GM12891 (cell line): ENCODE measurements at places on chromosomes 11 and 22.

DNA sequence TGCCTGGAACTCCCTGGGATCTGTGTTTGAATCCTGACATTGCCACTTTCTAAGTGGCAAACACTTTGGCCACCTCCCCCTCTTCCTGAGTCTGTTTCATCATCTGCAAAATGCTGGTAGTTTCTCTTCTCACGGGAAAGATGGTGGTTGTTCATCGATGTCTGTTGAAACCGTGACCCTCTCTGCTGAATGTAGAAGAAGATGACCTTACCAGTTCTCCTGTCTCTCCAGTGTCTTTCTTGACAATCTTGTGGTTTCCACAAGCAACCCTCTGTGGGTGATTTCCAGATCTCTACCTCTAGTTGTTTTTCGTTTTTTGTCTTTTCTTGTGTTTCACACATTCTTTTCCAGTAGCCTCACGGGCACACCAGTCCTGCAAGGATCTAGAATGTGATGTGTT is 27.5 kb downstream of the ZBTB16 start:
- no peak for DNase-seq

DNA sequence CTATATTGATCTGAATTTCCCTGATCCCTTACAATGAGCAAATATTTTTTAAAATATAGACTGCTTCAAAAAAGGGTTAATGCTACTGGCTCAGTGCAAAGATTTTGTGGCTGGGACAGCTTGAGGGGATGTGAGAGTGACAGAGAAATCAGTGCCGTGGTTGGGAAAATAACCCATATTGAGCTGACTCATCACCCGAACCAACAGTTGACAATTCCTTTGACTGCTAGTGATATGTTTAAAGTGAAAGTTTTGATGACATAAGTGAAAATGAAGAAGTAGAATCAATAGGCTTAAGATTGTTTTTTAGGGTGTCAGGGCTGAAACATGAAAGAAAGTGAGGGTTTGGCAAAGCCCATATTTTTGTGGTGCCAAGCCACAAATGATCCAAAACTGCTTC is 257.1 kb upstream of the TENM4 start:
- no peak for DNase-seq

GRCh38 chr11:103556171-103556570 is 446.9 kb downstream of the DYNC2H1 start:
- DNase-seq: no peak

GRCh38 chr11:119497717-119498116 is 74.7 kb upstream of the THY1 start:
- no peak for DNase-seq

DNA sequence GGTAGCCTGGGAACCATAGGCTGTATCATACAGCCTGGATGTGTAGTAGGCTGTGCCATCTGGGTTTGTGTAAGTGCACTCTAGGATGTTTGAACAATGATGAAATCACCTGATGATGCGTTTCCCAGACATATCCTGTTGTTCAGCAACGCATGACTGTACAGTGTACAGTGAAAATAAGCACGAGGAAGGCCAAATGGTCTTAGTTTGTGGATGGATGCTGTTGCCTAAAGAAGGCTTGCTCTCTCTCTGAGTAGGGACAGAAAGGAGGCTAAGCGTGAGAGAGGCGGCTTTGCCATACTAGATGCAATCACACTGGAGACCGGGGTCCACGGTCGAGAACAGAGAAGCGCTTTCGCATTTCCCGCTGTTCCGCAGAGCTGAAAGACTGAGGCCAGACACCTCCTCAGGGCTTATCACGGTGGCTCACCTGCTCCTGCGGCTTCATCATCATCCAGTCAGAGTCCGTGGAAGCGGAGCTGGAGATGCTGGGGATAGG is 27.6 kb upstream of the APLP2 start:
- DNase-seq: no peak

DNA sequence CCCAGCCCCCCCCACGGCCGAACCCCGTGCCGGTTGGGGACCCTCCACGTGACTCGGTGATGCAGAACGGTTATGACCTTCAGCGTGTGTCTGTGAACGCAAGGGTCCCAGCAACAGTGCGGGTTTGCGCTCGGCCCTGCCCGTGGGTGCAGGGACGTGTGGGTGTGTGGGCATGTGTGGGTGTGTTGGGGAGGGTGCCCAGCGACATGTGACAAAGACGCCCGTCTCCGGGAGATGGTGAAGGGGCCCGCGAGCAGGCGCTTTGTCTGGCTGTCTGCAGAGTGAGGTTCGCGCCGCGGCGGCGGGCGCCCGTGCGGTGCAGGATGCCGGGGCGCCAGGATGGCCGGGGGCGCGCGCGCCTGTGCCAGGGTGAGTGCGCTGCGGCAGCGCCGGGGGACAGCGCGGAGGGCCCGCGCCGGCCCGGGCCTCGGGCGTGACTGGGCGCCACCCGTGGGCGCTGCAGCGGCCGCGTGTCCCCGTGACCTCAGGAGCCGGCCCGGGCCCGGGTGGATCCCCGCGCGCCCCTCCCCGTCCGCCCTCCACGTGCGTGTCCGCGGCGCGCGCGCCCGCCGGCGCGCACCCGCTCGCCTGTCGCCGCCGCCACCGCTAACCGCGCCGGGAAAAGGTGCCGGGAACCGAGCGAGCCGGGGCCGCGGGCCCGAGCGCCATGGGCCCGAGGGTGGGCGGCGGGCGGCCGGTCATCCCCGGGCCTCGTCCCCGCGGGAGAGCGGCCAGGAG is at the start of gene LRFN4:
Gene LRFN4 (plus strand): TSS at position 569 of the 738 bp plus-strand sequence. CDS start 681 bp downstream, outside the sequence.
- DNase-seq: peak; percentile 80

DNA sequence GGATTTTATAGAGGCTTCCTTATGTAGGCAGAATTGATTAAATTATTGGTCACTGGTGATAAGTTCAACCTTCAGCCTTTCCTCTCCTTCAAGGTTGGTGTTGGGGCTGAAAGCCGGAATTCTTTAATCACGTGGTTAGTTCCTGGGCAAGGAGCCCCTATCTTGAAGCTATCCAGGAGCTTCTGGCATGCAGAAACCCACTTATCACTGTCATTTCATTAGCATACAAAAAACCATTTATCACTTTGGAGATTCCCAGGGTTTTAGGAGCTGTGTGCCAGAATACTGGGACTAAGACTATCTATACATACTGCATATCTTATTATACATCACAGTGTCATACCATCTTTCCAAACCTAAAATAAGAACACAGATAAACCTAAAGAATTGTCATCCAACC is 18.5 kb upstream of the MED17 start:
- DNase-seq: no peak

DNA sequence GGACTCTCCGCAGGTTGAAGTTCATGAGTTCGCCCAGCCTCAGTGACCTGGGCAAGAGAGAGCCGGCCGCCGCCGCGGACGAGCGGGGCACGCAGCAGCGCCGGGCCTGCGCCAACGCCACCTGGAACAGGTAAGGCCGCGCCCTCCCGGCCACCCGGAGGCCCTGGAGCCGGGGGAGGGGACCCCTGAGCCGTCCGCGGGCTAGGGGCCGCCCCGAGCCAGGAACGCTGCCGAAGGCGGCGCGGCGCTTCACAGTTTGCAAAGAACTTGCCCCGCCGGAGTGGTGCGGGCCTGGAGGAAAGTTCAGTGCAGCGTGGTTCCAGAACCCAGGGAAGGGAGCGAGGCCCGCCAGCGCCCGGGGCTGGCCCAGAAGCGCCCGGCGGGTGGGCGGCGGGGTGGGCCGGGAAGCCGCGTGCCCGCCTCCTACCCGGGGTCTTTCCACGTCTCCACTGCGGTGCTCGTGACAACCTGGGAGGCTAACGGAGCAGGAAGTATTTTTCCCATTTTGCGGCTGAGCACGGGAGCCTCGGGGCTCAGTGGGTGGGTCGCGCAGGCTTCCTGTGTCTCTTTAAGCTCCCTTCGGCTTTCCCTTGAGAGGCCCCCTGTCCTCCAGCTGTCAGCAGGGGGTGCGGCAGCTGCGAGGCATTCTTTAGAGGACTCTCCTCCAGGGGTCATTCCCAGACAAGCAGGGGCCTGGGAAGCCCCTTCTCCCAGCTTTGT is 635 bp downstream of the PRR5 start:
- no peak for DNase-seq

DNA sequence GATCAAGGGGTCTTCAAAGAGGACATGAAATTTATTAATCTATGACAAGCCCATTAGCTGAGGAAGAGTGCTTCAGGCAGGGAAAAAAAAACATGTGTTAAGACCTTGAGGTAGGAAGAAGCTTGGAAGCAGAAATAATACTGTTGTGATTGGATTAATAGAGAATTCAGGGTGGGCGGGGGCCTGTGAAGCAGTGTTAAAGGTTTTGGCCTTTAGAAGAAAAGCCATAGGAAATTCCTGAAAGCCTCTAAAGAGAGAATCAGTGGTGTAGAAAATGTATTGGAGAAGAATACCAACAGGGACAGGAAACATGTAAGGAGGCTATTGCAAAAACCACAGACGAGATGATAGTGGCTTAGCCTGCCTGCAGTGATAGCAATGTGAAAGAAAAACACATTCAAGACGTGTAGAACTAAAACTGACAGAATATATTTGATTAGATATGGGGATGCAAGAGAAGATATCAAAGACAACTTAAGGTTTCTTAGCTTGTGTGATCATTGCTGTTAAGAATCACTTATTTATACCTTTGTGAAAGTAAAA is 404.4 kb upstream of the ANO3 start:
- DNase-seq: no peak

DNA sequence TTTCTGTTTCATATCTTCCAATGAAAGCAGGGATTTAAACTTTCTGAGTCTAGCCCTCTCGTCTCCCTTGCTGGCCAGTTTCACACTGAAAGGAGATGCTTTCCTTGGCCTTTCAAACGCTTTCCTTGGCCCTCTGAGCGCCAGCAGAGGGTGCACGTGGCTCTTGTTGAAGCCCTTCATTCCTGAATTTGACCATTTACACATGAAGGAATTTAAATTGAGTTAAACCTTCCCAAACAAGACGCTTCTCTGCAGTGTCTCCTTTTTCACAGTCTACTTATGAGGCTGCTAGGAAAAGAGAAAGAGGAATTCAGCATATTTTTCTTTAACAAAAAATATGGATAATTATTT is 21.6 kb downstream of the NNMT start:
- DNase-seq: no peak

- DNase-seq: no peak
Observed at GRCh38 chr11:83436855-83437254, 150.7 kb upstream of the CCDC90B start.

- DNase-seq: no peak
Observed at GRCh38 chr11:125428486-125429173, 67.4 kb downstream of the FEZ1 start.

DNA sequence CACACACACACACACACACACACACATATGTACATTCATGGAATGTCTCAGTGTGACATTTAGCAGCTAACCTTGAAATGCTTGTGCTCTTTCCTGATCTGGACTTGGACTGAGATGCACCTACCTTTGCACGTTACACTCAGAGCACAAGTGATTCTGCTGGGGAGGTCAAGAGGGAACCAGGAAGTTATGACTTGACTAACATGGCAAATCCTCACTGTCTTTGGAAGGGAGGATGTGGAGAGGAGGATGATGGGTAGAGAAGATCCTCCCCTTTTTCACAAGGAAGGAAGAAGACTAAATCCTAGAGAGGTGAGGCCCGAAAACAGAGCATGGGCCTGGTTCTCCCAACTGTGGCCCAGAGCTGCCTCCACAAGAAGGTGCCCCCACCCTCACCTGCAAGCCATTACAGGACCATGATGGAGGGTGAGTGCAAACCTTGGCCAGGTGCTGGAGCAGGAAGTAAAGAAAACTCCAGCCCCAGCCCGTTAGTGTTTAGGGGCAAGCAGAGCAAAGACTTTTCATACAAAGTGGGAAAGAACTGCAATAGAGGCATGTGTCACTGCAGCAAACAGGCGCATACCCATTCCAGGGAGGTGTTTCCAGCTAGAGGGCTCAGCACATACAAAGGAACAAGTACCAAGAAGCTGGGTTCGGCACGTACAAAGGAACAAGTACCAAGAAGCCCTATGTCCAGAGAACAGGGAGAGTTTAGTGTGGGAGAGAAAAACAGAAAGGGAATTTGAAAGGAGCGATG is 26.4 kb downstream of the SCN4B start:
- DNase-seq: no peak

DNA sequence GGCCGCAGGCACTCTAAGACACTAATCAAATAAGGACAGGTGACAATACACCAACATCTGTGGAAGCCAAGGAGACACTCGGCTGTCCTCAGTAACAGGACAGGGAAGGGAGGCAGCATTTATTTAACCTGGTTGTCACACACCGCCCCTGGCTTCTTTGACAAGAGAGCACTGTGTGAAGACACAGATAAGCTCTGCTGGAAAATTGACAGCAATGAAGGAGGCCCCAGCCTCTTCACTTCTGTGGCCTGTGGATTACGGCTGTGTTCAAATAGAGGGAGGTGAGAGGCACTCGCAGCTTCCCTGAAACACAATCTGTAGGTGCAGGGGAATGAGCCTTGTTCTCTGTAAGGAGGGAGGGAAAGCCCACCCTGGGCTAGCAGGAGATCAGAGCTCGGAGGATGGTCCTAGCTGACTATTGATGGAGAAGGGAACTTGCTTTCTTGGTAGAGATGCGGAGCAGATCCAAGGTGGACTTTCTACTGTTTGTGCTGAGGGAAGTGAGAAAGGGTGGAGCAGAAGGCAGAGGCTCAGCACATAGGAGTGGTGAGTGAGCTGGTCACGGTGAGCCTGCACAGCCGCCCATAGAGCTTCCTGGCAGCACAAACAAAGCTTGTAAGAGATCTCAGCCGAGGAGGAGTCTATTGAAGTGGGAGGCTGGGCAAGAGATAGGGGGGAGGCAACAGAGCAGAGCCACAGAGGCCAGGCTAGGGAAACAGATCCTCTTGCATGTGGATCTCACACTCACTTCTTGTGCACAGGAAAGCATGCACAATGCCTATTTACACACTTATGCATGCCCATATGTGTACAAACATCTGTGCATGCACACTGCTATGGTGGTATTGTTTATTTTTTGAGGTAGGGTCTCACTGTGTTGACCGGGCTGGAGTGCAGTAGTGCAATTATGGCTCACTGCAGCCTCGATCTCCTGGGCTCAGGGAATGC is 114.6 kb upstream of the THY1 start:
- no peak for DNase-seq

GRCh38 chr11:116513278-116513823 is 259.4 kb downstream of the BUD13 start:
- DNase-seq: no peak

GRCh38 chr11:67303132-67303834 is at the start of gene SSH3:
SSH3 (plus strand) TSS chr11:67303530; CDS start chr11:67303626, 96 bp downstream.
- no peak for DNase-seq

DNA sequence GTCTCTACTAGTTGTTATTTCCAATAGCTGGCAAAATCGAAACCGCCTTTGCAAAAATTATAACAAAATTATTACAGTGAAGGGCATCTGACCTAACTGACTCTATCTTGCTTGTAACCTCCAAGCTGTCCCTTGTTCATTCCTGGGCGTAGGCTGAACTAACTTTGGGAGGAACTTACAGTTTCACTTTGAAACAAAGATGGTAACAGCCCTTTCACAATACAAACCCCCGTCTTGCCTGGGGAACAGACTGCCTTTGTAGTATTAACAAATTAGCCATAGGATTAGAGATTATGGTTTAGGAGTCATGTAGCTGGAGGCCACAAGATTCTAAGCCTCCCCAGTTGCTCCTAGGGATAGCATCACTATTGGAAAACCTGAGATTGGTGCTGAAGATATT is 131.6 kb upstream of the HSD17B12 start:
- DNase-seq: no peak

DNA sequence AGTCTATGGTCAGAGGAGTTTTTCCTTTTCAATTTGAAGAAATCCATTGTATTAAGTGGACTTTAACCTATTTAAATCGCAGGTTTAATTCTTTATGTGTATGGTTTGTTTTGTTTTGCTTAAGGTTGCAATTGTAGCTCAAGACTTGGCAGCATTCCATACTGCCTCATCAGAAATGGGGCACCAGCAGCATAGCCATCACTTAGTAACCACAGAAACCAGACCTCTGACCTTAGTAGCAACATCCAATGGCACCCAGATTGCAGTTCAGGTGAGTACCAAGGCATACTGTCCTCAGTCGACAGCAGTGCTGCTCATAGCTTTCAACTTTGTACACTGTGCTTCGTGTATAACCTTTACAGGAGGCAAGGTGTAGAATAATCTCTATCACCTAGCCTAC is 48.4 kb upstream of the WEE1 start:
- no peak for DNase-seq
